ENCODE measurements at places on chromosomes 3 and 15.
A peak's percentile ranks its signal among the peaks of the same experiment; 100 is the strongest.

DNA sequence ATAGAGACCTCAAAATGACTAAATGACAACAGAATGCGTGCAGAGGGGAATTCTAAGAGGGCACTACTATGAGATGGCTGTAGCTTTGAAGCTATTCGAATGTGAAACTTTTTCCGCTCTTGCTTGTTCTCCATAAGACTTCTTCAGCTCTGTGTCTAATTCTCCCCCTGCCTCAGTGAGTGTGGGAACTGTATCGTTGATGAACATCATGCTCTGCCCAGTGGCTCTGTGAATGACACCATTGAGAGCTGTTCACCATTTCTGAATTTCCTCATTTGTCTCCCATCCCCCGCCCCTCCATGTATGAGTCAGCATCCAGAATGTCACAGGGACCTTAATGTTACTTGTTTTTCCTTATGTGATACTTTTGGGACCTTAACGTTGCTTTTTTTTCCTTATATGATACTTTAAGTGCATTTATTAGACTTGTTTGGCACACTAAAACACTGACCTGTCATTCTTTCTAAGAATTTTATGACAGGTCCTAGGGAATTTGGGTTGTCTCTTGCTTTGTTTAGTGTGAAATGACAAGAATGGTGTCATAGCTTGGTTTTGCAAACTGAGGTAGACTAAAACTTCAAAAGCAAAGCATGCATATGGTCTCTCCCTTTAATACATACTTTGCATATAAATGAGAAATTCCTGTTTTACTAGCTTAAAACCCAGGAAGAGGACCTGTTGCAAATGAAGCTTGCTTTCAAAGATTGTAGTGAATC is 99.6 kb downstream of the FNDC3B start:
- DNase-seq, result peak; percentile 16

GRCh38 chr3:33636125-33636850 is 81.8 kb downstream of the CLASP2 start:
- DNase-seq, result no peak

- DNase-seq, result no peak
Observed at GRCh38 chr3:41405466-41405865, 206.2 kb downstream of the CTNNB1 start.

- no peak for DNase-seq
Observed at GRCh38 chr3:126216416-126216815, 36.0 kb upstream of the ALDH1L1 start.

DNA sequence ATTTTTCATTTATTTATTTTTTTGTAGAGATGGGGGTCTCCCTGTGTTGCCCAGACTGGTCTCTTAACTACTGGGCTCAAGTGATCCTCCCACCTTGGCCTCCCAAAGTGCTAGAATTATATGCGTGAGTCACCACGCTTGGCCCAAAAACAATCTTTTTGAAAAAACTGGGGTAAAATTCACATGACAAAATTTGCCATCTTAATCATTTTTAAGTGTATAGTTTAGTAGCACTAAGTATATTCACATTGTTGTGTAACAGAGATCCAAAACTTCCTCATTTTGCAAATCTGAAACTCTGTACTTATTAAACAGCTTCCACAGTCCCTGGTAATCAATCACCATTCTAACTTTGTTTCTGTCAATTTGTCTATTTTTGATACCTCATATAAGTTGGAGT is 5.2 kb downstream of the SNX1 start:
- DNase-seq, result no peak
